A673 (cell line): ENCODE measurements at places on chromosomes 11 and 22.
A peak's percentile ranks its signal among the peaks of the same experiment; 100 is the strongest.

DNA sequence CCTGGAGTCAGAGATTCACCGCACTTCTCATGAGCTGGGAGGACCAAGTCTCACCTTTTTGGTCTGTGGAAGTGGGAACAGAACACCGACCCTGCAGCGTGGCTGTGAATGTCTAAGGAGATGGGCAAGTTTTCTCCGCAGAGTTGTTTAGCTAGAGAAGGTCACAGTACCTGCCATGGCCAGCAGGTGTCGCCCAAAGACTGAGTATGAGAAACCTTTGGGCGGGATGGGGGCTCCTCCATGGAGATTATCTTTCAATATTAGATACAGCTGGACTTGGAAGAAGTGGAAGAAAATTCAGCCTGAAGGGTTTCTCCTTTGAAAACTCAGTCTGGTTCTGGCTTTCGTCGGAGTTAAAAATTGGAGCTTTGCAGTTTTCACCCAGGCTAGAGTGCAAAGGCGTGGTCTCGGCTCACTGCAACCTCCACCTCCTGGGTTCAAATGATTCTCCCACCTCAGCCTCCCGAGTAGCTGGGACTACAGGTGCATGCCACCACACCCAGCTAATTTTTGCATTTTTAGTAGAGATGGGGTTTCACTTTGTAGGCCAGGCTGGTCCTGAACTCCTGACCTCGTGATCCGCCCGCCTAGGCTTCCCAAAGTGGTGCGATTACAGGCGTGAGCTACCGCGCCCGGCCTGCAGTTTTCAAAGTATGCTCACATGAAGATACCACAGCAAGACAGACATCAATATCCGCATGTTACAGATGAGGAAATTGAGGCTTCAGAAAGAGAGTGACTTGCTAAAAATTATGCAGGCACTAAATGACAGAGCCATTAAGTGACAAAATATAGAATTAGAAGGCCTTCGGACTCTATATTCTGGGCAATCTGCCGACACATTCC lies 10.7 kb upstream of the DSCAML1 start:
- peak; percentile 83 for DNase-seq

DNA sequence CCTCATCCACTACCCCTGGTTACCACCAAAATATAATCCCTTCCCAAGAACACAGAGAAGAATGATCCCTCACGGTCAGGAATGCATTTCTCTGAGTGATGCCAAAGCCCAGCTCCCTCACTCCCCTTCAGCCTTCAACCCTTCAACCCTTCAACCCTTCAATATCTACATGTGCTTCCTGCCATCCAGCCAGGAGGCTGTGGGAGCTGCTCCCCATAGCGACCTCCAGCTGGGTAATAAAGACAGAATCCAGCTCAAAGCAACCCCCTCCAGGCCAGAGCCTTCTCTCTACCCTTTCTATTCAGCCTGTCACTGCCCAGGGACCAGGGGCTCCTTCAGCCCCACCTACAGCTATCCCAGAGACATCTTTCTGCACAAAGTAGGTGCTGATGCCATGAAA lies 2.7 kb downstream of the ARHGAP1 start:
- DNase-seq = no peak

DNA sequence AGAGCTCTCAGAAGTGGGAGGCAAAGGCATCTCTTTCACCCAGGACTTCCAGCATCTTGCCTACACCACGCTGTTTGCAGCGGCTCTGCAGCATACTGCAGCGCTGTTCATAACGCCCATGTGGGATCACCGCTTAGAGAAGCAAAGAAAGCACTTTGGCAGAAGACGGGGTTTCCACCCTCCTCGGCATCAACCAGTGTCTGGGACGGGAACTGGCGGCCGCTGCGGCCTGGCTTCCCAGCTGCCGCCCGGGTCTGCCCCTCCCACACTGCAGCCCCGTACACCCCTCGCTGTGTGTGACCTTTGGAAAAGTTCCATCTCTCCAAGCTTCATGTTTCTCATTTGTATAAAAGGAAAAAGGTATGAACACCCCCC lies 545 bp upstream of the TIRAP start:
- DNase-seq = peak; percentile 44

DNA sequence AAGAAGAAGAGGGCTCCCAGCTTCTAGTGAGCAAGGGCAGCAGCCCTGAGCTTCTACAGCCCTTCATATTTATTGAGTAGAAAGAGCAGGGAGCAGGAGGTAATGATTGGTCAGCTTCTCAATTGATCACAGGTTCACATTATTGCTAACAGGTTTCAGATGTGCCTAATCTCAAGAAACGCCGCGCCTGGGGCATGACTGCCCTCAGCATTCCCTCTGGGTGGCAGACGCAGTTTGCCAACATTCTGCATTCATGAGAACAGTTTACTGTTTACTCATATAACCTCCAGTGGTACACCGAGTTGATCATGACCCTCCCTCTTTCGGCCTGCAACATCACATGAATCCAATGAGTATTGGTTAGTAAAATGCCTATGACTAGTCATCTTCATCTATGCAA lies 4.7 kb upstream of the ZNF74 start:
- DNase-seq = no peak

- peak; percentile 75 for DNase-seq
Measured at GRCh38 chr11:67651976-67652781, 1.6 kb upstream of the ACY3 start.

DNA sequence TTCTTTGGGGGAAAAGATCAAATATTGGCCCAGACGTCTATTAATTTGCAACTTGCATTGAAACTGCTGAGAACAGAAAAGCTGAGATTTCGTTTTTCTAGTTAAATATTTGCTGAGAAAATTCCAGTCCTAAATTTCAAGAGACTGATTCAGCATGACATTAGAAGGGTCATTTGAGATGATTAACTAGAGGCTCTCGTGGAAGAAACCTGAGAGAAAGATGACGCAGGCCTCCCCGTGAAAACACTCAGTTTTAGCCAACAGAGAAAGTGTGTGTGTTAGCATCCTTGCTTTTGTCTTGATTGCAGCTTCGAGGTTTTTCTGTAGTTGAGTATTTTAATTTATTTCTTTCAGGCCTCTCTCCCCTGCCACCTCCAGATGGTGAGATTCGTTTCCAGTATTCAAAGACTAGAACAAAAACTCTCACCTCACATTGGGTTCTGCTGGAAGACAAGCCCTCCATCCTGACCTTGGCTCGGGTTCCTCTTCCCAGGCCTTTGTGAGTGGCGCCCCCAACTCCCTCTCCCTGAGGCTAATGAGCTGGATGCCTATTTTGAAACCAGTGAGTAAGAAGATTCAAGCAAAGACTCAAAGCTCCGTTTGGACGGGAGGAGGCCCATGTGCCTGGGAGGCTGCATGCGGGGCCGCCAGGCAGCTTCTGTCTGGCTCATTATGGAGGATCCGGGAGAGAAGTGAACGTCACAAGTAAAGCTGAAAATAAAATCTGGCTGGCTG lies 52.4 kb downstream of the CELSR1 start:
- no peak for DNase-seq

DNA sequence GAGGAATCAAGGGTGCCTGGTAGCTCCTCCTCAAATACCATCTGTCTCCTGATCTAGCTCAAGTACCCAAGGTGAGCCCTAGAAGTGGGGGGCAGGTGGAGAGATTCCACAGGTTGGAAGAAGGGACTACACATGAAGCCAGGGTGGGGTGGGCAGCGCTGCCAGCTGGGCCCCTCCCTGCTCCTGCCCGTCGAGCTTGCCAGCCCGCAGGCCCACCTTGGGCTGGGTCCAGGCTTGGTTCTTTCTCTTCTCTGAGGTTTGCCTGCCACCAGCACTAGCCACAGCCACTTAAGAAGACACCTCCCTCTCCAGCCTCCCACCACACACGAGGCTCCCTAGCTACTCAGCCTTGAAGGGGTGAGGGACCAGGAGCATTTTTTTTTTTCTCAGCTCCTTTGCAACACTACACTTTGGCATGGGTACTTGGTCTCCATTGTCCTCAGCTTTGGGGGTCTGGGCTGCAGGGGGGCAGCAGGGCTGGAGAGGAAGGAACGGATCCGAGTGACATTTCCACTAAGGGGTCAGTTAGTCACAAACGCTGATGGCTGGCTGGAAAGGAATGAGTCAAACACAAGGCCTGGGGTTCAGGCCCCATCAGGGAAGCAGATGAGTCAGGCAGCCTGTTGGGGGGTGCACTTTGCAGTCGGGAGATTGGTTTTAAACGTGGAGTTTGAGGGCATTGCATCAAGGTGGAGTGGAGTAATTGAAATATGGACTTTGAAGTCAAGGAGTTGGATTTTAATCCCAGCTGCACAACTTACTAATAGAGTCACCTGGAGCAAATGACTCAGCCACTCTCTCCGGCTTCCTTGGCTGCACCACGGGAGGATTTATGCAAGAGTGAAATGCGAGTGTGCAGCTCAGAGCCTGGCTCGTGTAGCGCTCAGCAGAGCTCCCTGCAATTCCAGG lies 7.4 kb upstream of the NPTXR start:
- no peak for DNase-seq

DNA sequence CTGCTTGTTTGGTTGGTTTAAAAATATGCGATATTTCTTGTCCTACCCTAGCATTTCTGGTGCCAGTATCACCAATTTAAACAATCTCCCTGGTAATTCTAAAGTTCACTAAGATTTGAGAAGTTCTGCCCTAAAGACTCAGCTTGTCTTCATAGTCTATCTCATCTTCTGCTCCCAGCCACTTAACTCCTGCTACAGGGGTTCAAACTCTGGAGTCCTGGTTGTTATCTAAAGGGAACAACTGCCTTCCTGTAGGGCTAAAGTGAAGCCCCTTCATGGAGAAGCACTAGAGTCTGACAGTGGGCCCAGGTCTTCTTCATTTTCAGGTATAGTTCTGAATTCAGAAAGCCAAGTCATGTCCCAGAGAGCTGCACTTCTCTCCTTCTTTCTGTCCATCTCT lies 73.2 kb downstream of the CTNND1 start:
- no peak for DNase-seq

- DNase-seq = no peak
Measured at GRCh38 chr11:70631624-70632047, 233.3 kb downstream of the CTTN start.

DNA sequence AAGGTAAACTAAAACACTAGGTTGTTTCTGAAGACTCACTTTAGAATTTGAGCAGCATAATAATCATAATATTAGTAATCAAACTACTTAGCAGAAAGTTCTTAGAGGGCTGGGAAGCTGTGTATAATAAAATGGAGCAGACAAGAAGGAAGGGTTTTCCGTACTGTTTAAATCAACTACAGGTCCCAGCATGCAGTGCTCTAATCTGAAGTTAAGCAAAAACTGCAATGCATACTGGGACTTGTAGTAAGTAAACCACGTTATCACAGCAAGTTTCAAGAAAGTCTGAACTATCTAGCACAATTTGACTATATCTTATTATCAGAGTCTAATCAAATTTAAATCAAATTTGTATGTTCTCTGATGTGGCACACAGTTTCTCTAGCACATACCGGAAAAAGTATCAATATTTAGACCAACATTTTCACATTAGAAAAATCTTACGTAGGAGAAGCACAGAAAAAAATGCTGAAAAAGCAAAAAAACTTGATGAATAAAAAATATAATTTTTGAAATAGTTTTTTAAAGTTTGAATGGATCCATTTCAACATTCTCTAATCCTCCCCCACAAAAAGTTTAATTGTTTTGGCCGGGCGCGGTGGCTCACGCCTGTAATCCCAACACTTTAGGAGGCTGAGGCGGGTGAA lies 8.2 kb downstream of the PHF21A start:
- peak; percentile 96 for DNase-seq
